Natural killer cell (primary cell): ENCODE measurements at places on chromosomes 5 and 9. TPM values are rescaled to one million over a fixed set of nuclear protein-coding genes. Genes with fewer than 3 reads are reported as not detected.

DNA sequence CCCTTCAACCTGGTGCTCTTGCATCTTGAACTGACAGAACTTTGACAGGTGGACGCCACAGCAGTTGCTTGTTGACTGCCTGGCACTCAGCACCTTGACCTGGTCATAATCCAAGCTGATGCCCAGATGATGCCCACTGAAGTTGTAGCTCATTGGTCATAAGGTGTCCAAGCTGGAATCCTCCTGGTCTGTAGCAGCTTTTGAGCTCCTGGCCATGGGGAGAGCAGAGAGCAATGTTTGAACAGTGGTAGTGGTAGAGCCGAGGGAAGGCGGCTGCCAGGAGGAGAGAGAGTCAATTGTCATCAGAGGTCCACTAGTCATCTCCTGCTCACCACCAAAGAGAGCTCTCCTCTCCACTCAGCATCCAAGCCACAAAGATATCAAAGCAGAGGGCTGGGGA is 23.3 kb downstream of the CSF2 start:
- H3K36me3 ChIP-seq, result no peaks in the 10 kb centered on the region
- H3K4me3 ChIP-seq, result no peak overlapping the region
- no peak for DNase-seq
- H3K27ac ChIP-seq, result no peak overlapping the region
- H3K27me3 ChIP-seq, result no peaks in the 10 kb centered on the region

GRCh38 chr9:99180199-99180598 is 41.5 kb downstream of the ALG2 start:
- no peak overlapping the region for H3K4me3 ChIP-seq
- no peak overlapping the region for H3K27ac ChIP-seq
- H3K4me1 ChIP-seq, result peaks cover 26% of the 10 kb centered on the region
- H3K27me3 ChIP-seq, result no peaks in the 10 kb centered on the region
- no peak for DNase-seq
- no peaks in the 10 kb centered on the region for H3K36me3 ChIP-seq

- no peak for DNase-seq
- H3K27ac ChIP-seq, result no peak overlapping the region
- no peaks in the 10 kb centered on the region for H3K27me3 ChIP-seq
- H3K4me1 ChIP-seq, result peaks cover 46% of the 10 kb centered on the region
- H3K4me3 ChIP-seq, result no peak overlapping the region
- no peaks in the 10 kb centered on the region for H3K36me3 ChIP-seq
Measured at GRCh38 chr5:96659170-96659569, 3.0 kb upstream of the CAST start.

GRCh38 chr5:38607396-38607795 is 51.0 kb upstream of the LIFR start:
- H3K36me3 ChIP-seq, result no peaks in the 10 kb centered on the region
- no peaks in the 10 kb centered on the region for H3K27me3 ChIP-seq
- no peaks in the 10 kb centered on the region for H3K4me1 ChIP-seq
- H3K4me3 ChIP-seq, result no peak overlapping the region
- H3K27ac ChIP-seq, result no peak overlapping the region
- DNase-seq, result no peak

Gene BTNL3
- not detected for total RNA-seq

Gene SPINK6
- total RNA-seq, result not detected

Gene GCNT1
- 8.6 TPM for total RNA-seq
